ENCODE measurements at places on chromosomes 12 and 14.
A peak's percentile ranks its signal among the peaks of the same experiment; 100 is the strongest.

DNA sequence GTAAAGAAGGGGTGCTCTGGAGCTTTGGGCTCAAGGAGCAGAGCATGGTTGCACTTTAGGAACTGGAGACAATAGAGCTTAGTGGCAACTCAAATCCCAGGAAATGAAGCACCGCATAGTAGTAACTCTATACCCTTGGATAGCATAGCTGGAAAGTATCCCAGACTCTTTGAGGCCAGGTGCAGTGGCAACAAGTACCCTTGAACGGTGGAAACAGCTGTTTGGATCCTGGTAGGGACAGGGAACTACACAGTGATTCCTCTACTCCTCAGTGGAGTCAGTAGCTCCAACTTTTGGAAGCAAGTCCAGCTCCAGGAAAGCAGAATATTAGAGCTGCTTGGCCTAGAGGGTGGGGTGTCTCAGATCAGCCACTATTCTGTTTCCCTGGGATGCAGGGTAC lies 129.0 kb upstream of the WSCD2 start:
- DNase-seq, result no peak

GRCh38 chr12:106109168-106109910 lies 29.4 kb downstream of the NUAK1 start:
- DNase-seq, result no peak

GRCh38 chr12:92502417-92503028 lies 200.3 kb upstream of the PLEKHG7 start:
- no peak for DNase-seq

GRCh38 chr14:71913342-71913741 lies 18.9 kb upstream of the RGS6 start:
- DNase-seq, result no peak

DNA sequence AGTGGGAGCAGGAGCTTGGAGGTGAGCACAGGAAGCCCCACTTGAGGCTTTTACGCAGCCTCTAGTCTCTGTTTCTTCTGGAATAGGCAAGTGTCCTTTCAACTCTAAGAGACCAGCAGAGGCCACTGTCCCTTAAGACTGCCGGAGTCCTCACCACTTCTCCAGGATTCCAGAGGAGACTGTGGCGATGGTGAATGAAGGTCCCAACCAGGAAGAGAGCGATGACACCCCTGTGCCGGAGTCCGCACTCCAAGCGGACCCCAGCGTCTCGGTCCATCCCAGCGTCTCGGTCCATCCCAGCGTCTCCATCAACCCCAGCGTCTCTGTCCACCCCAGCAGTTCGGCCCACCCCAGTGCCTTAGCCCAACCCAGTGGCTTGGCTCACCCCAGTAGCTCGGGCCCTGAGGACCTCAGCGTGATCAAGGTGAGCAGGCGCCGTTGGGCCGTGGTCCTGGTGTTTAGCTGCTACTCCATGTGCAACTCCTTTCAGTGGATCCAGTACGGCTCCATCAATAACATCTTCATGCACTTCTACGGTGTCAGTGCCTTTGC lies 442 bp downstream of the FLVCR2 start:
- DNase-seq, result no peak

- no peak for DNase-seq
Measured at GRCh38 chr12:2250797-2251196, 198.0 kb downstream of the CACNA1C start.

DNA sequence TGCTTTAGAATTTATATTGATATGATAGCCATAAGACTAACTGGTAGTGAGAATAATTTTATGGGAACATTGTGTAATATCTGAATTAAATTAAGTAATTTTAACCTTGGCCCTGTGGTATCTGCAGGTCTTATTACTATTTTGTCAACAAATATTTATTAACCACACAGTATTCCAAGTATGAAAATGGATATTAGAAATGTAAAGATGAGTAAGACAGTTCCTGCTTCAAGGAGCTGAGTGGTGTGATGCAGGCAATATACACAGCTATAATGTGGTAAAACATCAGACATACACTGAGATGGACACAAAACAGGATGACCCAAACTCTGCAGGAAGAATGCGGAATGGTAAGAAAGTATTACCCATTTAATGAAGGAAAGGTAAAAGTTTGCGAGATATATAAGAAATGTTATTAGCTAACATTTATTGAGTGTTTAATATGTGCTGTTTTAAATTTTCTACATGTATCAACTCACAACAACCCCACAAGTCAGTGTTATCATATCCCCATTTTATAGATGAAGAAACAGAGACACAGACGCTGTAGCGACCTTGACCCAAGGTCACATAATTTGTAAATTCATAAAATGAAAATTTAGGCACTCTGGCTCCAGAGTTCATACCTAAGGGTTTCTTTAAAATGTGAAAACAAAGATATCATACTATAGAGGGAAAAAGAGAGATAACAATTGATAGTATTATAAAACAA lies 12.7 kb downstream of the ABCD2 start:
- no peak for DNase-seq

GRCh38 chr12:18382236-18382885 lies 121.0 kb downstream of the PIK3C2G start:
- DNase-seq, result no peak

DNA sequence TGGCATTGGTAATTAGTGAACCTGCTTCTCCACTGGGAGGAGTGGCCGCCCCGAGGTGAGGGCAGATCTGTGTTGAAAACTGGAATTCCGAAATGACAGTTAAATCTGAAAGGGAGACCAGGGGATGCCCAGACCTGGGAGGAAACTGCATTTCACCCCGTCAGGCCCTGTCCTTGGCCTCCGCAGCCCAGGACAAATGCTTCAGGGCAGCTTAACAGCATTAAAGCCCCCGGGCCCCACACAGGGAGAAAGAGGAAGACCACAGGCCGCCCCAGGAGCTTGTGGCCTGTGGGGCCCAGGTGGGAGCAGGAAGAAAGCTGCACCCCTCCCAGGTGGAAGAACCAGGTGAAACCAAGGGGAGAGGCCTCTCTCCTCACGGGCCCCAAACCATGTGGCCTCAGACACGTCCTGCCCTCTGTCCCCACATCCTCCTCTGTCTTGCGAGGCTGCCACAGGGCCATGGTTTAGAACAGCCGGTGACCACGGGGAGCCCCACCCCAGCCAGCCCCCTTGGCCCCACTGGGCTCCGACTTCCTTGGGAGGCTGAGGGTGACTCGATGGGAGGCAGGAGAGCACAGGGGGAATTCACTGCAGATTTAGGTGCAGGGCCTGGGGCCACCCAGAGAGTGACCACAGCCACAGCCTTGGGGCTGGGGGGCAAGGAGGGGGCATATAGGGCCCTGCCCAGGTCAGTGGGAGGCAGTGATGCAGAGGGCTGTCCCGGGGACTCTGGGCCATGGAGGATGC lies 265.4 kb downstream of the ADGRD1 start:
- DNase-seq, result no peak

- no peak for DNase-seq
Measured at GRCh38 chr12:111398530-111398929, 7.2 kb upstream of the SH2B3 start.

DNA sequence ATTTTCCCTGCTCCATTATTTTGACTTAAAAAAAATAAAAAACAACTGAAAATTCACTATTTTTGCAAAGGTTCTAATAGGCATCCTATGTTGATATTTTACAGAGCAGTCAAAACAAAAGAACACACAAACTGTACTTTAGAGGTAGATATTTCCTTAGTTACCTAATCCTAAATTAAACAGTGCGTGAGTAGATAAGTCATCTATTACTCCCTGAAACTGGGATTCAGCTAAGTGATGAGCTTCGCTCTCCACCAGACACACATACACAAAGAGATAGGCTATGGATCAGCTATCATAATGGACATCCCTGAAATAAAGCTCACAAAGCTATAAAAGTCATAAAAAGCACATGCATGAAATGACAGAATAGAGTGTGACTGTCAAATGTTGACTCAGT lies 398.7 kb downstream of the SOX5 start:
- no peak for DNase-seq

DNA sequence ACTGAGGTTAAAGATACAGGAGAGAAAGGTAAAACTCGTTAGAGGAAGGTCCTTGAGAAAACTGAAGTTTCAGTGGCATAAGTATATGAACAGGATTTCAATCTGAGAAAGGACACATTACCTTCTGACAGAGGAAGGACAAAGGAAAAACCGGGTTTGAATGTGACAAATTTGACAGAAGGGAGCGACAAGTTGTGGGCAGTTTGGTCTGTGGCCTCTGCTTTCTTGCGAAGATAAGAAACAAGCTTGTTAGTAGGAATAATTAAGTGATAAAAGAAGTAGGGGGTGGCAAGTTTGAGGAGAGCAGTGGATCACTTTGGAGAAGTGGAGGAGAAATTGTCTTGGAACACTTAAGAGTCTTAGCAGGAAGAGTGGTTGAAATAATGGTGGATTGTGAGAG lies 5.1 kb downstream of the MON2 start:
- DNase-seq, result no peak

- no peak for DNase-seq
Measured at GRCh38 chr14:61090432-61091216, 109.6 kb downstream of the SLC38A6 start.

DNA sequence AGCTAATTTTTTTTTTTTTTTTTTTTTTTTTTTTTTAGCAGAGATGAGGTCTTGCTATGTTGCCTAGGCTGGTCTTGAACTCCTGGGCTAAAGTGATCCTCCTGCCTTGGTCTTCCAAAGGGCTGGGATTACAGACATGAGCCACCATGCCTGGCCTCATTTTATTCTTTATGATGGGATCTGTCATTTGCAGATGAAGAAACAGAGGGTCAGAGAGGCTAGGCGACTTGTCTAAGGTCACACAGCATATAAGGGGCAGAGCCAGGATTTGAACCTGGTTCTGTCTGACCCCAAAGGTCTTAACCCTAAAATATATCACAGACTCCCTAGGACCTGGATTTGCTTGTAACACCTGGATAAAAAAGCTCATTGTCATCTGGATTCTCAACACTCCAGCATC lies 282.6 kb downstream of the KSR2 start:
- no peak for DNase-seq

GRCh38 chr14:89542786-89543424 lies 125.9 kb upstream of the FOXN3 start:
- no peak for DNase-seq

DNA sequence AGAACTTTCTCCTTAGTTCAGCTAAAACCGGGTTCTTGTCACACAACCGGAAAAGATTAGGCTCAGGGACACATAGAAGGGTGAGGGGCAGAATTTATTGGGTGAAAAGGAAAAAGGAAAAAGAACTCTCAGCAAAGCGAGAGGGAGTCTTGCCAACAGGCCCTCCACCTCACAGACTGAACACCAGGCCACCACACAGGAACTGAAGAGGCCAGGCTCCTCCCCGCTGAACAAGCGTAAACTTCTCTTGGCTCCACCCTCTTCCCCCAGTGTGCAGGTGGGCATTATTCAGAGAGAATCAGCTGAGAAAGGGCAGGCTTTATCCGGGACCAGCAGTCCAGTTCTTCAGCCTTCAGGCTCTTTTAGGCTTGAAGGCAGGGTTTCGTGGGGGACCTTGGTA lies 125.6 kb upstream of the FGD4 start:
- DNase-seq, result peak; percentile 44

DNA sequence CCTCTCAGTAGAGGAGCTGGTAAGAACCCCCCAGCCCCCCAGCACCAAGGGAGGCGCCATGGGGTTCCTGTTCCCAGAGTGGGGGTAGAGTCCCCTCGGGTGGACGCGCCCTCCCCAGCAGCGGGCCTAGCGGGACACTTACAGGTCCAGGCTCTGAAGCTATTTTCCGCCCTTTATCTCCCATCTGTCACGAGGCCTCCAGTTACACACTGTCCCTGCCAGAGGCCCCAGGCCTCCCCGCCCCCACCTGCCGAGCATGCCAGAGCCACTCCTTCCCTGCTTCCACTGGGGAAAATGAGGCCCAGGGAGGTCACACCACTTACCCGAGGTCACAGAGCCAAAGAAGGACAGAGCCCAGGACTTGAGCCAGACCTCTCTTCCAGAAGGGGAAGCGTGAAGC lies 3.1 kb downstream of the C14orf180 start:
- DNase-seq, result no peak

GRCh38 chr14:106419376-106419965 lies 893.1 kb downstream of the TMEM121 start:
- DNase-seq, result no peak

GRCh38 chr12:56129206-56129941 lies 1.3 kb downstream of the ESYT1 start:
- DNase-seq, result no peak

- no peak for DNase-seq
Measured at GRCh38 chr12:3795492-3796133, 42.7 kb upstream of the CRACR2A start.

GRCh38 chr12:26648066-26648465 lies 184.9 kb downstream of the ITPR2 start:
- no peak for DNase-seq

DNA sequence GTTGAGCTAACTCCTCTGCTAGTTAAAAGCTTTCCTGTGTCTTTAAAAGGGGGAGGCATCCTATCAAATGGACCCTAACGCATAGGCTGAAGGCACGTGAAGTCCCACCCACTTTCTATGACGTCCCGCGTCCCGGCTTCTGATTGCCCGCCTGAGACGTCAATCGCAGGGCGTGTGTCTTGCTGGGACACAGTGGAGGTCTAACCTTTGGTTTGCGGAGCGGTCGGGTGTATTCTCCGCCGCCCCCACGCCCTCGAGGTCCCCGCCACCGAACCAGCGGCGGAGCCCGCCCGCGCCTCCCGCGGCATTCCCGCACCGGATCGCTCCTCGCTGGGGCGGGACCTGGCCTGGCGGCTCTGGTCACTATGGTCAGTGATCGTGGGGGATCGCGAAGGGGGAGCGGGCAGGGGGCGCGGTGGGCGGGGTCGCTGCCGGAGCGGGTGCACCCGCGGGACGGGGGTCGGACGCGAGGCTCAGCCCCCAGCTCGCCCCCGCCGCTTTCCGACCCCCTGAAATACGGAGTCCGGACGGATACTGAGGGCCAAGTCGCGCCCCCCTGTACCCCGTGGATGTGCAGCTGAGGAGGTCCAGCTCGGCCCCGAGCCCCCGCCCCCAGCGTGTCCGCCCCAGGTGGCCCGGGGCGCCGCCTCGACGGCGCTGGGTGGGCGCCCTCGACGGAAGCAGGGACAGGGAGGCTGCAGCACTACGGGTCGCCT lies at the start of gene OTUB2:
Gene OTUB2, plus strand, starts transcription at position 168 of the 716 bp plus-strand sequence. Its CDS starts 198 bp downstream, at position 366.
- DNase-seq, result peak; percentile 99

GRCh38 chr12:117030187-117030900 lies 68.9 kb downstream of the TESC start:
- no peak for DNase-seq
